ENCODE measurements at places on chromosomes 6 and 20. TPM values are rescaled to one million over a fixed set of nuclear protein-coding genes. Genes with fewer than 3 reads are reported as not detected.

- no peak for DNase-seq
Measured at GRCh38 chr6:42173101-42173500, at the start of gene GUCA1A. Gene GUCA1A, plus strand, starts transcription at chr6:42173364. Its CDS starts 250 bp downstream, at chr6:42173614.

The PGC gene
- total RNA-seq: not detected

GRCh38 chr6:162290846-162291465 lies 436.6 kb downstream of the PRKN start:
- DNase-seq: no peak

The TREML2 gene
- total RNA-seq: not detected

- DNase-seq: no peak
Measured at GRCh38 chr20:20174089-20174835, 121.9 kb downstream of the CFAP61 start.

The ZSCAN16 gene
- total RNA-seq: 13.5 TPM

The C20orf204 gene
- total RNA-seq: 13.3 TPM

DNA sequence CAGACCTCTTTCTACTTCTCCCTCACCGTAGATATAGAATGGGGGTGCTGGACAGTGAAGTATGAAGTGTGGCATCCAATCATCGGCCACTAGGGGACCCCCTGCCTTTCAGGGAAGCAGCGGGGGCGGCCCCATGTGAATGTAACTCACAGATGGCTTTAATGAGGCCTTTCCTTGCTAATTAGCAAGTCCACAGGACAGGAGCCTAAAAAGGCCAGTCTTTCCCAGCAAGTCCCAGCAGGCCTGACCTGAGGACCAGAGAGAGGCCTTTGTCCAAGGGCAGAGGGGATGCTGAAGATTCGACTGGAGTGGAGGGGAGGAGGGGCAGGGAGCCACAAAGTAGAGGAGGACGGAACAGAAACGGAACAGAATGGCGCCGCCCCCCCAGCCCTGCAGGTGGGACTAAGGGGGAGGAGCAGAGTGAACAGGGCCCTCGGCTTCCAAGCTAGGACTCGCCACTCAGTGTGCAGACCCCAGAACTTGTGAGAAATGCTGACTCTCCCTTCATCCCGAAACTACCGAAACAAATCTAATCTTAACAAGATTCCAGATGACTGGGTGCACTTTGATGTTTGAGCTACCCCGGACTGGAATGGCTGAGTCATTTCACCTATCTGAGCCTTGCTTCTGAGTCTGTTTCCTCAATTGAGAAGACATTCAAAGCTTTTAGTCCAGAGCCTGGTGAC lies 5.8 kb downstream of the C6orf132 start:
- peak; percentile 72 for DNase-seq

DNA sequence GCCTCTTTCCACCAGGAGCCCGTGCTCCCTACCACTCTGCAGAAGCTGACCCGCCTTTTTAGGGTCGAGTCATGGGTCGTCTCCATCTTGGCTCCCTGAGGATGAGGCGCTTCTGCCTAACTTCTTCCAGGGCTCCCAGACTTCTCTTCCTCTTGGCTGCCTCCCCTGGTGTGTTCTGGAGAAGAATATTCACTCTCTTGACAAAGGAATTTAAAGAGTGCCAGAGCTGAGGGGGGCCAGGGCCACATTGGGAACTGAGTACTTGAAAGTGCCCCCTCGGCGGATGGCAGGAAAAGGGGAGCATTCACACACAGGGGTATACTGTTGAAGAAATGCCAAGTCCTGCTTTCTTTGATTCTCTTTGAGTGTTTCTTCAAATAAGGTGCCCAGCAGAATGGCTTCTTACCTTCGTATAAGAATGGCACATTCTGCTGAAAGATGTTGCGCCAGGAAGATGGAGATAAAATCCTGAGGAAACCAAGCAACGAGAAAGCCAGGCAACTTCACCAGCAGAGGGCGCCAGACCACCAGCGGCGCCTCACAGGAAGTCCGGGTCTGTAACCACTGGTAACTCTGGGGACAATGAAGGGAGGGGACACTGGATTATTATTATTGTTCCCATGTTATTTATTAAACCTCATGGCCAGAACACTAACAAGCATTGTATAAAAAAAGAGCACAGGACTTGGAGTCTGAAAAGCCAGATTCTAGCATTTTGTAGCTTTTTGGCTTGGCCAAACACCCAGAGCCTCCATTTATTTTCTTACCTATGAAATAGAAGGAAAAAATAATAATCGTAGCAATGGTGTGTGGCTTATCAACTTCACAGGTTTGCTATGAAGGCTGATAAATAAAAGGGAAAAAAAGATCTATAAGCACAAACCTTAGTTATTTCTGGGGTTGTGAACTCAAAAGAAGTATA lies 176.7 kb downstream of the HACE1 start:
- DNase-seq: peak; percentile 63

- no peak for DNase-seq
Measured at GRCh38 chr20:31972471-31973021, 4.6 kb downstream of the XKR7 start.

- peak; percentile 67 for DNase-seq
Measured at GRCh38 chr6:43771210-43771857, 1.3 kb downstream of the VEGFA start.

GRCh38 chr20:14055127-14055742 lies 59.9 kb downstream of the MACROD2 start:
- peak; percentile 77 for DNase-seq

The EBF4 gene
- total RNA-seq: 1.0 TPM

The SYTL3 gene
- 0.70 TPM for total RNA-seq

The COL21A1 gene
- 0.05 TPM for total RNA-seq

- DNase-seq: no peak
Measured at GRCh38 chr6:121491576-121491975, 56.1 kb downstream of the GJA1 start.

DNA sequence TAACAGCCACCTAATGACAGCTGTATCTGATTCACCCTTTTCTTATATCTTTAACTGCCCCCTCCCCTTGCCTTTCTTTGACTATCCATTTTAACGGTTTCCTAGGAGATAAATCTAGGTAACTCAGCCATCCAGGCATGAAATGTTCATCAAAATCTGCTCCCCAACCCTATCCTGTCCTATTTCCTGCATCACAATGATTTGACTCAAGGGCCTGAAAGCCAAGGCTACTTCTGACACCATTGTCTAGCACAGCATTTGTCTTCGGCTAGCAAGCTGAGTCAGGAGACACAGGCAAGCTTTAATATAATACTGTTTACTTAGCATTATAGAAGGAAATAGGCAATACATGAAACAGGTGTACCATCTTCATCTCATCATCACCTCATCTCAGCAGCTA lies 31.6 kb upstream of the MANEA start:
- DNase-seq: no peak

- DNase-seq: no peak
Measured at GRCh38 chr20:16488616-16489015, 84.6 kb downstream of the KIF16B start.

The AVP gene
- total RNA-seq: not detected

GRCh38 chr6:93088621-93089501 lies 330.5 kb downstream of the EPHA7 start:
- DNase-seq: no peak

- DNase-seq: no peak
Measured at GRCh38 chr20:55264703-55265239, 740.5 kb downstream of the CBLN4 start.

GRCh38 chr6:139905404-139906052 lies 531.1 kb upstream of the CITED2 start:
- no peak for DNase-seq

The LPA gene
- total RNA-seq: not detected

The GRIK2 gene
- 0.34 TPM for total RNA-seq

The MAP3K4 gene
- 26.5 TPM for total RNA-seq

DNA sequence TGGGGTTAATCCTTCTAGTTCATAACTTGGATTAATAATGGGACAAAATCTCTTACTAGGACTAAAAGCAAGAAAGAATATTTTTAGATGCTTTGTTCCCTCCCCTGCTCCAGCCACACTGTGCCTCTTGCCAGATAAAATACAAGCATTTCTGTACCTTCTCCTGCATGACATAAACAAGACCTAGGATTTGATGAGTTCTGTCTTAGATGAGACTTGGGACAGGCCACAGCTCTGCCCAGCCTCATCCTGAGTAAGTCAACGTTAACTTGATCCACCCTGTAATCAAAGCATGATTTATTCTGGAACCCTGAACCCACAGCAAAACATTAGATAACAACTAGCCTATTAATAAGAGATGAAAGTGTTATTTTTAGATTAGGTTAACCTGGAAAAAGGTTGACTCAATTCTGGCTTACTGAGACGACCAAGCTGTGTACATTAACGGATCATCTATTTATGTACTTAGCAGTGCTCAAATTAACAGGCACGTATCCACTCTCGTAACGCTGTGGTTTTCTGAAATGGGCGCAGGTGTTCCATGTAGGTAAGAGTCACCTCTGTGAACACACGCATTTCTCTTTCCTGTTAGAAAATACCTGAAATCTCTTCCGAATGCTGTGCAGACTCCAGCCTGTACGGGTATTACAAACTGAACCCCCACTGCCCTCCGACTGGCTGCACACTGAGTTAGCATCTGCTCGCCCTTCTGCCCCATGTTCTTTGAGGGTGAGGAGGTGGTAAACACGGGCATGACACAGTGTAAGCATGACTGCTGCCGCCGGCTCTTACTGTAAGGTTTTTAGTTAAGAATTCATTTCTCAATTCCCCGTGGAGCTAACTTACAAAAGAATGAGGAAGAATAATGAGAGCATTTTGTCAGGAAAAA lies 132.1 kb upstream of the FOXQ1 start:
- DNase-seq: no peak

DNA sequence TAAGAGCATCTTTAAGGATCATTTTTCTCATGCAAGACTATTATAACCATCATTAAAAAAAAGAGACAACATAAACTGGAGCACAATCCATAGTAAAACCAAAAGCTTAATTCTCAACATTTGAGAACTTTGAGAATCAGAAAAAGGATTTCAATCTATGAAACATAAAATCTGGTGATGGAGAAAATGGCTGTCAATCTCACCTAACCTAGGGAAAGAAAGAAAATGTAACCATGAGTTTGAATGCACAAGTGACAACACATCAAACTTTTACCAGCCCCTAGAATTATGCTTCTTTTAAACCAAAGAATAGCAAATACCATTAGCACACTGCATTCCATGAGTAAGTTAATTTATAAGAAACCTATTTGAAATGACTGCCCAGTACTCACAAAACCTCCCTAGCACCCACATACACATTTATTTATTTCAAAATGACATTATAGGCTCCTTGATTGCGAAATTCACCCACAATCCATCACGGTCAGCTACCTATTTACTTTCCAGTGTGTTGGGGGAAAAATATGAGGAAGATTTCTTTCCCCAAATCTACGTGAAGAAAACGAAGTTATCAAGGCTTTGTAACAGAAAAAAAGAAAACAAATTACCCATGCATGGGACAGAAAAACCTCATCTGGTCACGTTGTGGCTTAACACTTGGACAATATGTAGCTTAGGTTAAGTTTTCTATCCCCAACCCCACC lies 828 bp downstream of the ASCC3 start:
- peak; percentile 28 for DNase-seq

- peak; percentile 86 for DNase-seq
Measured at GRCh38 chr6:154292855-154293519, 63.6 kb downstream of the IPCEF1 start.

The PRRT1 gene
- not detected for total RNA-seq

GRCh38 chr6:26170951-26171841 lies 84.0 kb downstream of the HFE start:
- peak; percentile 17 for DNase-seq
